ENCODE measurements at places on chromosomes 13 and 19. TPM values are rescaled to one million over a fixed set of nuclear protein-coding genes. Genes with fewer than 3 reads are reported as not detected.

GRCh38 chr13:46062185-46062584 lies 9.6 kb upstream of the ZC3H13 start:
- no peak for DNase-seq

- no peak for DNase-seq
Observed at GRCh38 chr19:4319067-4319718, 14.8 kb downstream of the FSD1 start.

DNA sequence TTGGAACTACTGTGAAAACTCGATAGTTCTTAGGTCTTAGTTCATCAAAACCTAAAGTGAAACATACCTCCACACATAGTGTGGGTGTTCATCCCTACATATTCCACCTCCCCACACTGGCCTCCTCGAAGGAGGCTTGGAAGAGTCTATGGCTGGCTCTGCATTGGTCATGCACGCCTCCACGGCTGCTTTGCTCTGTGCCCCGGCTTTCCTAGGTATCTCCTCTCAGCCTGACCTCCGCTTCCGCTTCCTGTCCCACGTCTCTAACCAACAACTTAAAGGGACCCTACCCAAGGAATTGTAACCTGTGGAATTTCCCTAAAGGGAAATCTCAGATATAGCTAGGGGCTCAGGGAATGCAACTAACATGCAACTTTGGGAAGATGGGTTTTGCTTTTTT lies 79.7 kb upstream of the MBNL2 start:
- DNase-seq = no peak

SBK2 gene
- not detected for total RNA-seq

CADM4 gene
- total RNA-seq = 175 TPM

SPRED3 gene
- 2.3 TPM for total RNA-seq

Data from sciatic nerve (tissue), 2 donors.